ENCODE measurements at places on chromosomes 3 and 15.

GRCh38 chr15:64667736-64668161 is 107.6 kb downstream of the RBPMS2 start:
- no peak for DNase-seq

DNA sequence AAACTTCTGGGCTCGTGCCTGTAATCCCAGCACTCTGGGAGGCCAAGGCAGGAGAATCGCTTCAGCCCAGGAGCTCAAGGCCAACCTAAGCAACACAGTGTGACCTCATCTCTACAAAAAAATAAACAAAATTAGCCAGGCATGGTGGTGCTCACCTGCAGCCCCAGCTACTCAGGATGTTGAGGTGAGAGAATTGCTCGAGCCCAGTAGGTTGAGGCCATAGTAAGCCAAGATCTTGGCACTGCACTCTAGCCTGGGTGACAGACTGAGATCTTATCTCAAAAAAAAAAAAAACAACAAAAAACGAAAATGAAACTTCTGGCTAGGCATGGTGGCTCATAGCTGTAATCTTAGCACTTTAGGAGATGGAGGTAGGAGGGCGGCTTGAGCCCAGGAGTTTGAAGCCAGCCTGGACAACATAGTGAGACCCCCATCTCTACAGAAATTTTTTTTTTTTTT is 53.7 kb downstream of the PIK3CB start:
- no peak for DNase-seq

DNA sequence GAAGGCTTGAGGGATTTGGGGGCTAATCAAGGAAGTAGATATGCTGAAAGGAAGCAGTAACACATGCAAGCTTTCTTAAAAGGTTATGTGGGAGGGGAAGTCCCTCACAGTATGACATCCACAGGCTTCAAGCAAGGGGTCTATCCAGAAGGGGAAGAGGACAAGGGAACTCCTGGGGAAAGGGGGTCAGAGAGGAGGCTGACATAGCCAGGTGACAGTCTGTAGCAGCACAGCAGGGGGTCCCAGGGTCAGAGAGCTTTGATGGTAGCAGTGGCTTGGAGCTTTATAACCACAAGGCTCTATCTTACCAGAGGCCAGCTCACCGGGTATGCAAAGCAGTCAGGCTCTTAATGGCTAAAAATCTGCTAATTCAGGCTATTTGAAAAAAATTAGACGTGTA is 150.6 kb upstream of the NSMCE3 start:
- DNase-seq = no peak

GRCh38 chr3:156803952-156804741 is 22.0 kb upstream of the LEKR1 start:
- DNase-seq = no peak

GRCh38 chr15:44729408-44730127 is 6.8 kb upstream of the TRIM69 start:
- DNase-seq = no peak

- no peak for DNase-seq
Measured at GRCh38 chr15:69854001-69854400, 243.7 kb downstream of the TLE3 start.

- DNase-seq = no peak
Measured at GRCh38 chr3:4808637-4809036, 170.6 kb upstream of the BHLHE40 start.

GRCh38 chr3:146845361-146845760 is 240.2 kb upstream of the PLSCR5 start:
- DNase-seq = no peak
